LHCN-M2 (cell line): ENCODE measurements at places on chromosomes 6 and 20. TPM values are rescaled to one million over a fixed set of nuclear protein-coding genes. Genes with fewer than 3 reads are reported as not detected.

- peak; percentile 17 for DNase-seq
Measured at GRCh38 chr6:3848380-3848779, 793 bp upstream of the FAM50B start.

GRCh38 chr6:4480788-4481735 lies 295.1 kb upstream of the CDYL start:
- DNase-seq, result no peak

DNA sequence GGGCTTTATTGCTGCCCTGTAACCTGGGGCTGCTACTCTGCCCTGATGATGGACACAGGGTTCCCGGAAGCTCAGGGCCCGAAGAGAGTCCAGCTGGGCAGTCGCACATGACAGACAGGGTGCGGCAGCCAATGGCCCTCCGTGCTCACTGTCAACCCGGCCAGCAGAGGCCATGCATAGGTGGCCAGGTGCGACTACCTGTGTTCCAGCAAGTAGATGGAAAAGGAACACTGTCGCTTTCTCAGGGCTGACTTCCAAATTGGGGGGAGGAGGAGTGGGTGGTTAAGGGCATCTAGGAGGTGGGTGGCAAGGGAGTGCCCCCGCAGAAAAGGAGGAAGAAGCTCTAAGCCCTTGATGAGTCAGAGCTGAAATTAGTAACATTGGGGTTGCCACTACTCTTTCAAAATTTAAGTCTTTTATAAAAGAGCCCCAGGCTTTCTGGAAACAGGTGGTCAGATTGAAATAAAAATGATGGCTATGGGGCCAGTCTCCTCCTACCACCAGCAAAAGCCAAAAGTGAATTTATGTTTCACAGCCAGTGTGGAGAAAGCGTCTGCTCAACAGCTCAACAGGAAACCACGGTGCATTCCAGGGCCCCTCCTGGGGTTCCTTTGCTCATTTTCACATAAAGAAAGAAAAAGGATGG lies 2.3 kb upstream of the RAMACL start:
- DNase-seq, result peak; percentile 83

- DNase-seq, result peak; percentile 30
Measured at GRCh38 chr6:115972679-115973078, 88.0 kb downstream of the FRK start.

DNA sequence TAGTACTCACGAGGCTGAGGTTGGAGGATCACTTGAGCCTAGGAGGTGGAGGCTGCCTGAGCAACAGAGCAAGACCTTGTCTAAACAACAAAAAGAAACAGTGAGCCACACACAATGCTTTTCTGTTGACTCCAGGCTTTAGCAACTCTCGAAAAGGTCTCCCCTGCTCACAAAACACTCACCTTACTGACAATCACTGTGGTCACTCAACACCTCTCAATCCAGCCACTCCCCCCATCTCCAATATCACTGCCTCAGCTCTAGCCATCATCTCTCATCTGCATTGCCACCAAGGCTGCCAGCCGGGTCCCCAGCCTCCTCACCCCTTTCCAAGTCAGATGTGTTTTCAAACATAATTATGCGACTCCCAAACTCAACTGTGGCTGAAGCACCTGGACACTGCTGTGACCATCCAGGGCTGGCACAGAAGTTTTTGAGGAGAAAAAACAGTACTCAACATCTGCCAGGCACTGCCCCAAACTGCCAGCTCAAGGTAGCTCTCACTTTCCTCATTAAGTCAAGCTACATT lies 218.0 kb upstream of the ARID1B start:
- DNase-seq, result no peak

DNA sequence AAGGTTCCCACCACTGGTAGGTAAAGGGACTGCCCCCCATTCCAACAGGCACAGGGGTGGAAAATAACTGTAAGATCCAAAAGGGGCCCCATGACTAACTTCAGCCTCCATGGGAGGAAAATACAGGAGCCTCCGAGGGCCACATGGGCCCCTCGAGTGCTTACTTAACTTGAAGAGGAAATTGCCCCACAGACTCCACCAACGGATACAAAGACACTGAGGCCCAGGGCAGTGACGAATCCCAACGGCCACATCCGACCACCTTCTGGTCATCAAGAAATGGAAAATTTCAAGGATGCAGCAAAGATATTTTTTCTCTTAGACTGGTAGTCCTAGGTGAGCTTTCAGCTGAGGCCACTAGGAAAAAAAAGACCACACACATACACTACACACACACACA lies 116.0 kb upstream of the MRPS10 start:
- no peak for DNase-seq

DNA sequence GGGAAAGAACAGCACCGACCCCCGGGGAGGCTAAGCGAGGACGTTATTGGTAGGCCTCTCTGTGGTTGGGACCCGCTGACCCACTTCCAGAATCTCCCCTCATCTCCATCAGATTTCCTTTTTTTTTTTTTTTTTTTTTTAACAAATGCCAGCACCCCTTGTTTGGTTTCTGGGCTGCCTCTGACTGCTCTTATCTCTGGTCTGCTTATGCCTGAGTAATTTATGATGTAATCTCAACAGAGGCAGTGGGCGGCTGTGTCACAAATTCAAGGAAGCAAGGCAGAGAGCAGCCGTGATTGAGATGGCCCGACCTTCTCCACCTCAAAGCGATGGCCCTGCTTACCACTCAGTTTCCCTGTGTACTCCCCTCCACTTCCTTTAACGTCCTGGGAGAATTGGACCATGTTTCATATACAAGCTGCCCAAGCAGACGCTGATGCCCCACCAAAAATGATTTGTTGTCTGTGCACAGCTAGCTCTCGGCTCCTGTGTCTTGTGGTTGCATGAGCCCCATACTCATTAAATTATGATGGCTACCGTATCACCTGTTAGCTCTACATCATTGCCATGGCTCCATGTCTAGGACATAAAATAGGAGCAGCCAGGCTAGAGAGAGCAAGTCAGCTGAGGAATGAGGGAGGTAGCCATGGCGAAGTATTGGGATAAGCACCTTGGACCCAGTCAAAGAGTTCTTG lies 98.1 kb downstream of the ZNF217 start:
- DNase-seq, result no peak

GRCh38 chr20:15900443-15900842 lies 672.8 kb downstream of the KIF16B start:
- peak; percentile 61 for DNase-seq

GRCh38 chr20:54706581-54706980 lies 231.2 kb downstream of the DOK5 start:
- DNase-seq, result no peak

DNA sequence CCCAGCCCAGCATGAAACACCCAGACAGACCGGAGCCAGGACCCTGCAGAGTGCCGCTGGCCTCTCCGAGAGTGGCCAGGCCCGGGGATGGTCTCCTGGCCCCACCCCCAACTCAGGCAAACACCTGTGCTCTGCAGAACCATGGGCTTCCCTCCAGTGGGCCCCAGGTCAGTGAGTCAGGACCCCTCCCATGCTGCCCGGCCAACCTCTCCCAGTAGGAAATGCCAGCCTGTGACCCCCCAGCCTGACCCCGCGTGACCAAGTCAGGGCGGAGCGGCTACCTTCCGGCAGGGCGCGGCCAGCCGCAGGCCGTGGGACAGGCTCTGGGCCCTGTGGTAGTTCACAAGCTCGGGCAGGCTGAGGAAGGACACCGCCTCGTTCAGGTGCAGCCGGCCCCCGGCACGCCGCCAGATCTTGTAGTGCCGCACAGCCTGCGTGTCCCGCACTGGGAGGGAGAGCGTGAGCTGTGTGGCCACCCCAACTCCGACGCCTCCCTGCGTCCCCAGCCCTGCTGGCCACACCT lies 3.2 kb downstream of the PTK6 start:
- no peak for DNase-seq

DNA sequence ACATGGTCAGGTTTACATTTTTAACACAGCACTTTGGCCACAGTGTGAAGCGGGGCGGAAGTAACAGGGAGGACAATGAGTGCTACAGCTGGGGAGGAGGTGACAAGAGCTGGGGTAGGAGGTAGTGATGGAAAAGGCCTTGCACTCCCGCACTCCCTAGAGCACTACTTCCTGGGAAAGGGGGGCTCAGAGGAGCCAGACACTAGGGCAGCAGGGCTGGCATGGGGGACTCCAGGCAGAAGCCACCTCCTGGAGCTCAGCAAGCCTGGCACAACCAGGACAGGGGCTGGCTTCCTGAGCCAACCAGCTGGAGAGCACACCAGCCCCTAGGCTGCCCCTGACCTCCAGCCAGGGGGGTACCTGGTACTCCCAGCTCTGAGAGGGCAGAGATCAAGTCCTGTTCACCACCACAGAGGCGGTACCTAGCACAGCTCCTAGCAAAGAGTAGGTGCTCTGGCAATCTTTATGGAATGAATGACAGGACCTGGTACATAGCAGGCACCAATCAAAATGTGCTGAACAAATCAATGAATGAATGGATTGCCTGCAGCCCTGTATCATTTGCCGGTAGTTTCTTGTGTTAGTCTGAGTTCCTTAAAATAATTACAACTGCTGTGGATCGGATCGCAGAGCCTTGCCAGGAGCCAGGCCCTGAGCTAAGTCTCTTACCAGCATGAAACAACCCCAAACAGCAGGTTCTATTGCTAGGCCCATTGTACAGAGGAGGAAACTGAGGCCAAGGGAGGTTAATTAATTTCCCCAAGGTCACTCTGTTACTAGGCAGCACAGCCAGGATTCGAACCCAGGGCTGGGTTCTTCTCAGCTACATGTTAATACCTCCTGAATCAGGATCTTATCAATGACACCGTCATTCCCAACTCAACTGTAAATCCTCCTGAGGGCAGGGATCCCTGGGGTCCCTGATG lies 15.5 kb downstream of the NOL4L start:
- no peak for DNase-seq

DNA sequence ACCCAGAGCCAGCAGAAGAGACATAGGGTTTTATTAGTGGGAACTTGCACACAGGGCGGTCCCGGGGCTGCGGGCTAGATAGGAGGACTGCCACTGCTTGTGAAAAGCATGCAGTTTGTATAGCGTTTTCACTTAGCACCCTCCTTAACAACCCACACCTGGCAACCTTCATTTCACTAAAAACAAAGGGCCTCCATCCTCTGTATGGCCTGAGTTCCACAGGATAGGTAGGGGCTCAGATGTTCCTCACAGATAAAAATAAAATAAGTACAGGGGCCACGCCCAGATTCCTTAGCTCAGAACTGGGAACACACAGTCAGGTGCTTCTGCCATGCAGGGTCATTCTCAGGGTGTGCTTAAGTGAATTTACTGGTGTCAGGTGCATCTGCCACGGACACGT lies 39.8 kb downstream of the GPR6 start:
- DNase-seq, result no peak

DNA sequence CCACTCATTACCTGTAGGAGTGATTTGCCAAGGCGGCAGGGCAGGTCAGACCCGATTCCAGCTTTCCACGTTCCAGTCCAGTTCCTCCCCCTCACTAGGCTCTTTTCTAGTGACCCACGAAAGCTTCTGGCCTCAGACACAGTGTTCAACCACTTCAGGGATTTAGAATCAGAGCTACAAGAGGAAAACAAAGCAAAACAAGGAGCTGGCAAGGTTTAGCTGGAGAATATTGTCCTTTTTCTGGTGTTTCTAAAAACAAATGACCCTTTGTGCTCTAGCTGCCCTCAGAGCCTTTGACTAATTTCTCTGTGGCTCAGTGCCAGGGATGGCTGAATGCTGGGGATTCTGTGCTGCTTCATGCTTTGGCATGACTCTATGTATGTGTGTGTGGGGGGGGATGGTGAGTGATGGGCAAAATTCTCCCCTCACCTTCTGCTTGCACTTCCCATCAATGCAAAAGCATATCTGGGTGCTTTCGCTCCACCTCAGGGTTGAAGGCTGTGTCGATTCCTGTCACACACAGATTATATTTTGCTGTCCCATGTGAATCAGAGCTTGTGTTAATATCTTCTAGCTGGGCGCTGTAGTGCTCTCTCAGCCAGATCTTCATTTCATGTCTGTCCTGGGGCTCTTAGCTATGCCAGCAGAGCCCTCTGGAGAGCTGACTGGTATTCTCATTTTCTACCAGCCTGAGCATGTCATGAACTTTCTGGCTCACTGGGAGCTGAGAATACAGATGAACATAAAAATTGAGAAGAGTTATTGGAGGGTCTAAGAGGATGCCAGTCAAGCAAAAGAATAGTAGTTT lies 19.3 kb upstream of the NEDD9 start:
- peak; percentile 91 for DNase-seq

GRCh38 chr6:97203343-97203742 lies 79.7 kb downstream of the MMS22L start:
- DNase-seq, result peak; percentile 45

GRCh38 chr6:129863664-129864063 lies 2.5 kb upstream of the TMEM244 start:
- DNase-seq, result peak; percentile 75

DNA sequence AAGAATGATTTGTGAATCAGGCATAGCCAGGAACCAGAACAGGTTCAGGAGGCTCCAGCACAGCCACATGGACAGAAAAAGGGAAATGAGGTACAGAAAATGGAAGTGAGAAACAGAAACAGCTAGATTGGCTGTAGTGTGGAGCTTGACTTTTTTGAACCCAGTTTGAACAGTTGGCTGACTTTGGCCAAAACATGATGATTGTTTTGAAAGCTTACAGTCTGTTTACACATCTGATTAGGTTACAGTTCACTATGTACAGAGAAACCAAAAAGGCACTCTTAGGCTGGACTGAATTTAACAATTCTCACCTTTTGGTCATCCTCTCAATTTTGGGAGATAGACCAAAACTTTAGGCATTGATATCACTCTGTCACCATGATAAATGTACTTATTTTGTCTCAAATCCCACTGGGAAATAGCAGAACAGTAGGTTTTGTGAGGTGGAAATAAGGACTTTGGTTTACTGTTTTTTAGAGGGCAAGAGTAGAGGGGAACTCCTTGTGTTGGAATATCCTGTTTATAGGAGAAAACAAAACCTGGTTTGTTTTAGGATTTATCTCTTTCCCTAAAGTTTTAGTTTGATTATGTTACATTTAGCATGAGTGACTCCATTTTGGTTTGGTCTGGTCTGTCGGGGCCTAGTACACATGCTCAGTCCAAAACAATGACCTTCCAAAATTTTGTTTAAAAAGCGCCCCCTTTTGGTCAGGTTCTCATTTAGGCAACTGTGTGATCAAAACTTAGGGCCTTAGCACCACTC lies 123.1 kb downstream of the OLIG3 start:
- DNase-seq, result no peak

DNA sequence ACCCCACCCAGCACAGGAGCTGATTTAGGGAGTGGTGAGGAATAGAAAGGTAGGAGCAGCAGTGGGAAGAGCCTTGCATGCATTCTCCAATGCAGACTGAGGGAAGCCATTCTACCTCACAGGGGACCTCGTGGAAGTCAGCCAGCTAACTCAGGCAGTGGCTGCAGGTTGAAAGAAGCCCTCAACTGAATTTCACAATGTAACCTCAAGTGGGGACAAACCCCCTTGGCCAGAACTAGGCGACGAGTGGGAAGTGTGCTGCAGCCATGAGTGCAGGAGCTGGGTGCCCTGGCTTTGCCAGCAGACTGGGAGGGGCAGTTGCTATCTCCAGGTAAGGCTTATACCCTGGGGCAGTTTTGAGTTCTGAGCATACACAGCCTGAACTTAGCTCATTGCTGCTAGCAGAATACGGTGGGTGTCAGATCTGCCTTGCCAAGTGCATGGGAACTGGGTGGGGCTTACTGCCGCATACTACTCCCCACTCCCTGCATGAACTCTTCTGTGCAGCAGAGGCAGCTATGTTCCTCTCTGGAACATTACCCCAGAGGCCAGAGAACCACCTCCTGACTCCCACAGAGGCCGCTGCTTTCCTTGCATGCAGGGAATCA lies 126.5 kb downstream of the CDK19 start:
- DNase-seq, result no peak

PNPLA1 gene
- not detected in 2 replicates for total RNA-seq

SRMS gene
- not detected in 2 replicates for total RNA-seq

BPIFB2 gene
- total RNA-seq, result not detected in 2 replicates

TBX18 gene
- 23.5 and 26.1 TPM in 2 replicates for total RNA-seq

CST4 gene
- not detected in 2 replicates for total RNA-seq

DLK2 gene
- 2.4 and 4.4 TPM in 2 replicates for total RNA-seq

LGSN gene
- 0.11 TPM in 1 of 2 replicates, not detected in the other for total RNA-seq

MAN1A1 gene
- 104 and 158 TPM in 2 replicates for total RNA-seq

FAM162B gene
- total RNA-seq, result not detected in 2 replicates
